ENCODE measurements at places on chromosomes 4 and X.

DNA sequence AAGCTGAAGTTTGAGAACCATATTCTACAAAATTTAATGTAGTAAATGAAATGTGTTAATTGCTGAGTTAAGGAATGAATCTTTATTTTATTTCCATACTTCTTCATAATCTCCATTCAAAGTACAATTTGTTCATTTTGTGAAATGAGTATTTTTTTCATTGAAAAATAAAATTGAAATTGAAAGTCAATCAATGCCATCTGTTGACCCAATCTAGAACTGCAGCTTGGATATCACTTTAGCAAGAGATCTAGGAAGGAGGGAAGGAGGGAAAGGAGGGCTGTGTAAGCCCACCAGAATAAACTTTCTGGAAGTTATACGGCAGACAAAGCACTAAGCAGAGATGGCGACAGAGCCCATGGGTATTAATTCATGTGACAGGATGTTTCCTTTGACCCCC is 128.4 kb downstream of the ZMAT1 start:
- no peak for DNase-seq

DNA sequence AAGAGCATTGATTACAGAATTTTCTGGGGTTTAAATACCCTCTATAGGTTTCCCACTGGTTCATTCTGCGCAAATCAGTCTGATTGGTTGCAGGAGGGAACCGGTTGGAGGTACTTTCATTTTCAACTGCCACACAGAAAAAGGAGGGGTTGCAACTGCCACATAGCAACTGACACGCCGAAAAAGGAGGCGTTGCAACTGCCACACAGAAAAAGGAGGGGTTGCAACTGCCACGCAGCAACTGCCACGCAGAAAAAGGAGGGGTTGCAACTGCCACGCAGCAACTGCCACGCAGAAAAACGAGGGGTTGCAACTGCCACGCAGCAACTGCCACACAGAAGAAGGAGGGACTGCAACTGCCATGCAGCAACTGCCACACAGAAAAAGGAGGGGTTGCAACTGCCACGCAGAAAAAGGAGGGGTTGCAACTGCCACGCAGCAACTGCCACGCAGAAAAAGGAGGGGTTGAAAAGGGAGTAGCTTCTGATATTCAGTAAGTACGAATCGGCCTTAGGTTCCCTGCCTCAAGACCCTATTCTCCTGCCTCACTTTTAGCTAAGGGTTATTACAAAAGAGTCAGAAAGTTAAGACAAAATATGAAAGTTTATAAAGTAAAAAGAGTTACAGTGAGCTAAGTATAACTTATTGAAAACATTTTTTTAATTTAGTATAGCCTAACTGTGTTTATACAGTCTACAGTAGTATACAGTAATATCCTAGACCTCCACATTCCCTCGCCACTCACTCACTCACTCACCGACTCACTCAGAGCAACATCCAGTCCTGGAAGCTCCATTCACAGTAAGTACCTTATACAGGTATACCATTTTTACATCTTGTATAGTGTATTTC is 431.8 kb downstream of the KCTD8 start:
- DNase-seq = peak; percentile 8

GRCh38 chr4:182483685-182484084 is 240.5 kb downstream of the TENM3 start:
- no peak for DNase-seq

- DNase-seq = no peak
These were observed 70.5 kb upstream of the HGFAC start for GRCh38 chr4:3371033-3372001.

DNA sequence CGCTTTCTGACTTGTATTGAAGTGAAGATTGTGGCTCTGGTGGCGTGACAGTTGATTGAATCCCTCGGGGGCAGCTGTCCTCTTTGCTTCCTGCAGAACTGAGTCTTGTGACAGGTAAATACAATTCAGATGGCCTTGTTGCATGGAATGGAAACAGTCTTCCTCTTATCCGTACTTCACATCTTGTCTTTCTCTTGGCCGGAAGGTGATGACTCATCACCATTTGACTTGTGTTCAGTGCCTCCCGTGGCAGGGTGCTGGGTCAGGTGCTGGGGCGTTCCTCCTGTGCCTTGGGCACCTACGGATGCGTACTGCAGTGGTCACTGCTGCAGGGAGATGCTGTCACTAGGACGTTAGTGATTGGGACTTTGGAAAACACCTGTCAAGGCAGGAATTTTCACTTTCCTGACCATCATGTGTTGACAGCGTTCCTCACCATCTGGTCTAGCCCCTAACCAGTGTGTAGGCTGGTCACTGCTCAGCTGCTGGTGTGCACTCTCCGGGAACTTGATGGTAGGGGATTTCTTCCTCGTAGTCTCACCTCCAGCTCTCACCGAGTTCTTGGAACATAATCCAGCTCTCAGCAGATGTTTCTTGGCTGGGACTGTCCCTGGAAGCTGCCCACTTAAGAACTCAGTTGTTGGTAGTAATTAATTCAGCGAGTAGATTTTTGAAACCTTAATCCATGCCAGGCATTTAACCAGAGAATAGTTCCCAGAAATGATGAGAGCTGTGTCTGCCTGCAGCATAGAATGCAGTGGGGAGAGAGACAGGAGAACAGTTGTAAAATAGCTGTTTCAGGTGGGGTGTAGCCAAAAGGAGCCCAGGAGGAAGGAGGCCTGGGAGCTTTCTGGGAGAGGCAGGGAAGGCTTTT is 7.2 kb downstream of the TBC1D14 start:
- no peak for DNase-seq

GRCh38 chr4:52259978-52260377 is 208.9 kb downstream of the SPATA18 start:
- no peak for DNase-seq

- DNase-seq = no peak
These were observed 386.1 kb upstream of the CNKSR2 start for GRCh38 chrX:20988118-20988517.

DNA sequence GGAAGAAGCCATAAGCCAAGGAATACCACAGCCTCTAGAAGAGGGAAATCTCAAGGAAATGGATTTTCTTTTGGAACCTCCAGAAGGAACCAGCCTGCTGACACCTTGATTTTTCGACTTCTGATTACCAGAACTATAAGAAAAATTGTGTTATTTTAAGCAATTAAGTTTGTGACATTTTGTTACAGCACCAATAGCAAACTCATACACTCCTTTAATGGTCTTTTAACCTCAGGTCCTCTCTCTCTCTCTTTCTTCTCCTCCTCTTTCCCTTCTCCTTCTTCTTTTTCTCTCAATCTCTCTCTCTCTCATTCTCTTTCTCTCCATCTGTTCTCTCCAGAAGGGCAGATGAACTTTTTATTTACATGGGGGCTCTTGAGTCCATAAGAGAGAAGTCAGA is 26.3 kb downstream of the ARSD start:
- no peak for DNase-seq

DNA sequence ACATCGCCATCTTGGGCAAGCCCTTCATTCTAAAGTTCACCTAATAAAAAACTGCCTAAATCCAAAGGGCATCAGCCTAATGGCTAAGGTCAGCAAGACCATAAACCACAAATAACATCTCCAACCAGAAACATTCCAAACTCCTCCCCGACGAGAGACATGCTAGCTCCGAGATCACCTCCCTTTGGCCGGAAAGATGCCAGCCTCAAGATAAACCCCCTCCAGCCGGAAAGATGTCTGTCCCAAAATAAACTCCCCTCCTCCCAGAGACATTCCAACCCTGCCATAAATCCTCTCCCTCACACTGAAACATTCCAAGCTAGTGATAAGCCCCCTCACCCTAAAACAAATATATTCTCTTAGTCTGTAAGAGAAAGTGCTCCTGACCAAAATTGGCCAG is 13.3 kb upstream of the DYNLT3 start:
- no peak for DNase-seq

All from GOT3 (cell line).